ENCODE measurements at places on chromosomes 6 and 20. TPM values are rescaled to one million over a fixed set of nuclear protein-coding genes. Genes with fewer than 3 reads are reported as not detected.

The HLA-DPA1 gene
- polyA plus RNA-seq: 121 TPM

The TUBB1 gene
- polyA plus RNA-seq: not detected

The MED20 gene
- 2.8 TPM for polyA plus RNA-seq

The NOTCH4 gene
- polyA plus RNA-seq: 0.28 TPM

The SLC16A10 gene
- 20.0 TPM for polyA plus RNA-seq

The SLC25A27 gene
- polyA plus RNA-seq: not detected

The OR2J3 gene
- not detected for polyA plus RNA-seq

The PGC gene
- polyA plus RNA-seq: not detected

The PAX1 gene
- not detected for polyA plus RNA-seq

The MYL9 gene
- polyA plus RNA-seq: not detected

The WFDC2 gene
- polyA plus RNA-seq: 0.33 TPM

The SNAI1 gene
- polyA plus RNA-seq: 0.25 TPM

The MAFB gene
- polyA plus RNA-seq: not detected

The SYNDIG1 gene
- not detected for polyA plus RNA-seq

The ADTRP gene
- 2.3 TPM for polyA plus RNA-seq

The NECAB3 gene
- polyA plus RNA-seq: 1.4 TPM

The PRSS35 gene
- not detected for polyA plus RNA-seq

The PRDM1 gene
- 1.6 TPM for polyA plus RNA-seq

The APMAP gene
- polyA plus RNA-seq: 81.7 TPM

The KIAA1755 gene
- polyA plus RNA-seq: not detected

The GABBR1 gene
- polyA plus RNA-seq: 0.64 TPM

The NKX2-4 gene
- polyA plus RNA-seq: not detected

The DEFB124 gene
- not detected for polyA plus RNA-seq

The POPDC3 gene
- polyA plus RNA-seq: not detected

The FAM184A gene
- 0.51 TPM for polyA plus RNA-seq

The TEAD3 gene
- polyA plus RNA-seq: 0.15 TPM

The CDSN gene
- polyA plus RNA-seq: not detected

The RHAG gene
- polyA plus RNA-seq: not detected

The SNX21 gene
- 1.4 TPM for polyA plus RNA-seq

The ALDH5A1 gene
- polyA plus RNA-seq: 14.0 TPM

The ZNF334 gene
- not detected for polyA plus RNA-seq

The NR2E1 gene
- polyA plus RNA-seq: not detected

The PXDC1 gene
- not detected for polyA plus RNA-seq

The PPIL6 gene
- 1.7 TPM for polyA plus RNA-seq

The SALL4 gene
- not detected for polyA plus RNA-seq

The HLA-DQA1 gene
- polyA plus RNA-seq: not detected

The CPNE5 gene
- 0.33 TPM for polyA plus RNA-seq

The SPEF1 gene
- not detected for polyA plus RNA-seq

The VSX1 gene
- polyA plus RNA-seq: not detected

The RNF182 gene
- not detected for polyA plus RNA-seq

The BMP7 gene
- not detected for polyA plus RNA-seq

The ELMO2 gene
- 26.2 TPM for polyA plus RNA-seq

The PI16 gene
- polyA plus RNA-seq: 6.4 TPM

The TOX2 gene
- polyA plus RNA-seq: 1.3 TPM

The FRS3 gene
- 2.8 TPM for polyA plus RNA-seq

The BMP6 gene
- polyA plus RNA-seq: not detected

The SLC35D3 gene
- polyA plus RNA-seq: not detected

The SCRT2 gene
- polyA plus RNA-seq: not detected
